Motor neuron (in vitro differentiated cells): ENCODE measurements at places on chromosomes 13 and 19.
A peak's percentile ranks its signal among the peaks of the same experiment; 100 is the strongest.

DNA sequence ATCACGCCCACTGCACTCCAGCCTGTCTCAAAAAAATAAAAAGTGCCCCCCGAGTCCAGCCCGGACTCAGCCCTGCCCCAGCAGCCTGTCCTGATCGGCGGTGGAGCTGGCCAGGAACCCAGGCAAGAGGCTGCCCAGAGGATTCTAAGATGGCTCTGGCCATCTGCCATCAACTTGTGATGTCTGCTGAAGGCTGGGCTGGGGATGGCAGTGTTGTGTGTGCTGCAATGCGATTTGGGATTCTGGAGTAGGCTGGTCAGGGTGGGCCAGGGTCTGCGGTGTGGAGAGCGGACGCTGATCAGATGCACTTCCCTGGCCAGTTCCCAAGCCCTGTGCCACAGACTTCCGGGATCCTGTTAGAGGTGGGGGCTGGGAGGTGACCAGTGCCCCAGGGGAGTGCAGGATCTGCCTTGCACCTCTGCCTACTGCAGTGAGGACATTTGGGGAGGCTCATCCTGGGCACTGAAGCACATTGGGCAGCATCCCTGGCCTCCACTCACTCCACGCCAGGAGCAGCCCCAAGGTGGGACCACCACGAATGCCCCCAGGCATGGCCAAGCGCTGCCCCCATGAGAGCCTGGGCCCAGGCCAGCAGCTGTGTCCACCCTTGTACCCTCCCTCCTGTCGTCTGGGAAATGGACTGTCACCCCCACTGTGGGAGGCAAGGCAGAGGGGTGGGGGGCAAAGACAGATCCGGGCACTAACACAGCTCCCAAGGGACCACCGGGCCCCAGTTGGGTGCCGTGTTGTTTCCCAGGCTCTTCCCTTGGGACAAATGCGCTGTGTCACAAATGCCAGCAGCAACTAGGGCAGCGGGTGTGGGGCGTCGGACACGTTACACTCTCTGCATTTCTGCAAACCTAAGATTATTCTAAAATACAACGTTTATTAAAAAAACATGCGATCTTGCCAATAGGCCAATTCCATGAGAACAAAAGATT lies 3.4 kb upstream of the TBXA2R start:
- ATAC-seq = no peak

- ATAC-seq = no peak
Observed at GRCh38 chr19:19185853-19186740, 5.9 kb downstream of the BORCS8 start.

- no peak for ATAC-seq
Observed at GRCh38 chr13:65540175-65540574, 1690.0 kb downstream of the PCDH9 start.

DNA sequence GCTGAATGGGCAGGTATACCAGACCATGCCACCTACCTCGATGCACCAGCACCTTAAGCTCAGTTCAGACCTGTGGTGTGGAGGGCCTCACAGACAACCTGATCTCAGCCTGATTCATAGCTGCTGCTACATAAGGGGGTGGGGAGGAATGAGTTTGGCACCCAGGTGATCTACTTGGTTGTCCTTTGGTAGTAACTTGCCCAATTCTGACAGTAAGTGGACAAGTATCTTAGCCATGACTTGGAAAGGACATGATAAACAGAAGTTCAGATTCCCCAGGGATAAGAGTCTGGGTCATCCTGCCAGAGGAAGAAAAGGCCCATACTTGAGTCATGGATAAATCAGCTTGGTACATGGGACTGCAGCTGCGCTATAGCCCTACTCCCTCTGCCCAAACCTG lies 28.4 kb upstream of the SOHLH2 start:
- no peak for ATAC-seq

- ATAC-seq = no peak
Observed at GRCh38 chr19:447816-448560, 12.8 kb downstream of the SHC2 start.

DNA sequence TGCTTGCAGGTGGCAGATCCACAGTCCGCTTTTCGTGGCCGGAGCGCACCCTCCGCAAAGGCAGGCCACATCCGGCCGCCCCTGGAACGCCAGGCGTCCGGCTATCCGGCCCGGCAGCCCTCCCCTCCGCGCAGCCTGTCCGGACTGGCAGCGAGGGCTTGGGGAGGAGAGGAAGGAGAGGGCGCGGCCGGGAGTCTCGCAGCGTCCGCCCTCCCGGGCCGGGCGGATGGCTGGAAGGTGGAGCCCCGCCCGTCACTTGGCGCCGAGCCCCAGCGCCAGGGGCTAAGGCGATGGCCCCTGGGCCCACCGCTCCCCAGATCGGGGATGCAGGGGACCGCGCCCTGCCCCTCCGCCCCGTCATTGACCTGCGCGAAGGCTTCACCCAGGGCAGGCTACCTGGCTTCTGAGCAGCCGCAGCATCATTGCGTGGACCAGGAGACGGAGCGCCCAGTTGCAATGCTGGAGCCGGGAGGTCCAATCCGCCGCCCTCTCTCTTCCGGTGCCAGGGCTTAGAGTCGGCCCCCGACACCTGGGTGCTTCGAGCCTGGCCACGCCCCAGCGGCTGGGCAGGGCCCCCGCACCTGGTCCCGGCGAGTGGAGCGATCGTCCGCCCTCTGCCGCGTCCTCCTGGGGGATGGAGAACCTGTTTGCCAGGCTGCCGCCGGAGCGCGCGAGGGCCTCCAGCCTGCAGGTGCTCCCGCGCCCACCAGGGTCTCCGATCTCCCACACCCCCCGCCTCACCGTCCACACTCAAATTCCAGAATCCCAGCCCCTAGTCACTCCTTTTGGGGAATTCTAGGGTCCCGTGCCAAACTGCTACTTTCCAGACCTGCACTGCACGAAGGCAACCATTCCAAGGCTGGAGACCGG lies at the start of gene FUT1:
Gene FUT1, minus strand, starts transcription at position 146 of the 870 bp plus-strand sequence. CDS start 1,360 bp downstream, outside the sequence.
- peak; percentile 98 for ATAC-seq

GRCh38 chr19:9323919-9324583 lies at the start of gene ZNF559:
ZNF559 (plus strand) TSS chr19:9324179; CDS start chr19:9338550, 14,371 bp downstream.
- peak; percentile 97 for ATAC-seq

GRCh38 chr13:77150651-77151050 lies 123.7 kb upstream of the FBXL3 start:
- no peak for ATAC-seq

DNA sequence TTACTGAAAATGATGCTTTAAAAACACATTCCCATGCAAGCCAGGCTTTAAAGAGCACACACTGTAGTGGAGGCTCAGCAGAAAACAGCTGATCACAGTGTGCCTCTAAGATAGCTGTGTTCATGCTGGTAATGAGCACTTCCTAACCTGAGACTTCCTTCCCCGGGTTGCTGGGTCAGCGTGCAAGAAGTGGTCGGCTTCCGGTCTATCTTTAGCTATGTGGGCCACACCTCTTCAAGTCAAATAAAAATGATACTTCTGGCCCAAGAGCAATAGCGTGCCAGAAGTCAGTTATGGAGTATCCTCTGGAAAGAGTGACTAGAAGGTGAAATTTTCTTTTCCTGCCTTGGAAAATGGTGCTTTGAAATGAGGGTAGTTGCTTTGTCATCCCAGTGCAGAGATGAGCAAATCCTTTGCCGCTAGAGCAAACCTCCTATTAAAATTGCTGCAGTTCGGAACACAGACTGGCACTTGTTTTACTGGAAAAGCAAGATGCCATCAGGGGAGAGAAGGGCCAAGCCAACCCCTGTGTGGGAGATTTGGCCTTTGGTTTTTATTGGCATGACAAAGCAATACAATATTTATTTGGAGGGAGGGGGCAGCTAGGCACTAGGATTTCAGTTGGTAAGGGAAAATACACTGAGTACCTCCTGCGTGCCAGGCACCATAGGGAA lies 64.2 kb downstream of the ARHGAP35 start:
- peak; percentile 53 for ATAC-seq

DNA sequence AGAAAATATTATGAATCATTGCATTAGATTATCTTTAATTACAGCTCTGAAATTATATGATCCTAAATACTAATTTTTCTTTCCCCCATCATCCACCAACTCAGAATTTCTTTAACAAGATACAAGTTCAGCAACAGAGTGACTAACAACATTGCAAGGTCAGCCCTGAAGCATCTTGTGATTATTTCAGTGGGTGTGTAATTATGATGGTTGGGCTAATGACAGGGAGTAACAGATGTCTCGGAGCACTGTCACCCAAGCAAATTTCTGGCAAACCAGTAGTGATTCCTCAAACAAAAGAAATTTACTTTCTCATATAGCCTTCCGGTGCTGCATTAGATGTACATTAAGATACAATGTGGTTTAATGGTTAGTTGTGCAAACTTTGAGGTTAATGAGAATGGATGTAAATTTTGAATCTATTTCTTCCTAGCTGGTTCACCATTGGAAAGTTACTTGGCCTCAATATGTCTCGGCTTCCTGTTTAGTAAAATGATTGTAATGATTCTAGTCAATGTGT lies 238.9 kb downstream of the ITGBL1 start:
- no peak for ATAC-seq

DNA sequence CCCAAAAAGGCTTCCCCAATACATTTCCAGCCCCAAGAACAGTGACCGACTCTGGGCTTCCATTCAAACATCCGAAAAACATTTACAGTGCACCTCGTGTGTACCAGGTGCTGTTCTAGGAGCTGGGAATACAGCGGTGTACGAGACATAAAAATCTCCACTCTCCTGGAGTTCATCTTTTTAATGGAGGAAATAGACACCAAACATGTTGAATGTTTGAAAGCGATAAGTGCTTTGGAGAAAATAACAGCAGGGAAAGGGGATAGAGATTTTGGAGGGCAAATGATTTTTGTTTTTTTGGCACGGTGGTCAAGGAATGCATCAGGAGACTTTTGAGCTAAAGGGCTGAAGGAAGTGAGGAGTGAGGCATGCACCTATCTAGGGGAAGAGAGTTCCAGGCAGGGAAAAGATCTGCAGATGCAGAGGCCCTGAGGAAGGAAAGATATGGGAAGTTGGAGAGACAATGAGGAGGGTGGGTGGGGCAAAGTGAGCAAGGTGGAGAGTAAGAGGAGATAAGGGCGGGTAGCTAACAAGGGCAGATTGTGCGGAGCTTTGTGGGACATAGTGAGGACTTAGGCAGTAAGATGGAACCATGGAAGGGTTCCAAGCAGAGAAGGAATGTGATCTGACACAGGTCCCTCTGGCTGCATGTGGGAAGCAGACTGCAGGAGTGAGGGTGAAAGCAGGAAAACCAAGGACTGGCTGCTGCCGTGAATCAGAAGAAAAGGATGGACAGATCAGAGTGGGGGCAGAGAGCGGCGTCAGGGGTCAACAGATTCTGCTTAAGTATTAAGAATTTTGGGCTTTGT lies 703 bp upstream of the FBL start:
- peak; percentile 21 for ATAC-seq

DNA sequence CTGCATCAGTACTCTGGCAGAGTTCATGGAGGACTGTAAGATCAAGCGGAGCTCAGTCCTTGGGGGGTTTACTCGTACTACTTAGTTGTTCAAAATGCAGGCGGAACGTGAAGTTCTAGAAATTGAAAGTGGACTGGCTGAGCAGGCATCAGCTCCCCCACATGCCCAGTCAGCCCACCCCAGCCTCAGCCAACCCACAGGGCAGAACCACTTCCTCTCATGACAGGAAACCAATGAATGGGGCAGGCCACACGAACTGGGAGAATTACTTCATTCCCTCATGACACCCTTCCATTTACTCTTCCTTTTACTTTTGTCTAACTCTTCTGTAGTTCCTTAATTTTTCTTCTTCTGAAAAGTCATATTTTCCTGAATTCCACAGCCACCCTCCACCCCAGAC lies 71.9 kb downstream of the FLT1 start:
- ATAC-seq = no peak

DNA sequence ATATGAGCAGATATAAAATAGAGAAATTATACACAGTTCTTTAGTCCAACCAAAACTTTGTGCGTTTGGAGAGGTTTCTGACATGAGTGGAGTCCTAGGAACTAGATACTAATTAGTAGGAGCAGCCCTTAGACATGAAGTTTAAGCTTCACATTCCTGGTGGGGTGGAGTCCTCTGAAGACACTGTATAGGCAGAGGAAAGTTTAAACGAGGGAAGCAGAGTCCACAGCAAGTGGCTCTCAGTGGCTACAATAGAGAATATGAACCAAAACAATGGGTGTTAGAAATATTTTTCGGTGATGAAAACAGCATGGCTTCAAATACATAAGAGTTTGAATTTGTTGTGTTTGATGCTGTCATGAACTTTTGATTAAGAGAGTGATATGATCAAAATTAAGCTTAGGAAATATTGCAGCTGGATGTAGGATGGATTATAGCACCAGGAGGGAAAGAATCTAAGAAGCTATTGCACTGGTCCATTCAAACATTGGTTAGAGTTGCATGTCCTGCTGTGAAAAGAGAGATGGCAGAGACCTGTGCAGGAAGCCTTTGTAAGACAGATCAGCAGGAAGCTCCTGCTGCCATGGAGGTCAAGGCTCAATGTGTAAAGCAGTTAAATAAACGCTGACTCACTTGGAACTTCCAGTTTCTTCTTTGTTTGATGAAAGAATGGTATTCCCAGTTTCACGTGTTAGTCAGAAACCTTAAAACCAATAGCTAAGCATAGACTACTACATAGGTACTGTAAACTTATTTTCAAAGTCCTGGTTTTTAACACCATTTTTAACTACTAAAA lies 175.2 kb downstream of the TDRD3 start:
- no peak for ATAC-seq

DNA sequence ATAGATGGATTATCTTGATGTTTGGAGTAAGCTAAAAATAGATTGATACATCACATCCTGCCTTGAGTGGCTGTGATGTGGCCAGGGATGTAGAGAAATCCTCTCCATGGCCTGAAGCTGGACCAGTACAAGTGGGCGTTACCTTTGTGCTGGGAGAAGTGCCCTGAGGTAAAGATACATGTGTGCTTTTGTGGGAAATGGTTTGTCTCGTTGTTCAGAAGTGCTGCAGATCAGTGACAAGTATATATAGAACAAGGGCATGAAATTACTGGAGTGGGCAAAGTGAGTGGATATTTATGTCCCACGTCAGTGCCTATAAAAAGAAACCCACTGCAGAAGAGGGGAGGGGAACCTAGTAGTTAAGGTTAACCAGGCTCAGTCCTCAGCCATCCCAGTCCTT lies 12.2 kb upstream of the ZNF304 start:
- no peak for ATAC-seq

GRCh38 chr19:41863209-41863931 lies 3.3 kb downstream of the RPS19 start:
- ATAC-seq = no peak

DNA sequence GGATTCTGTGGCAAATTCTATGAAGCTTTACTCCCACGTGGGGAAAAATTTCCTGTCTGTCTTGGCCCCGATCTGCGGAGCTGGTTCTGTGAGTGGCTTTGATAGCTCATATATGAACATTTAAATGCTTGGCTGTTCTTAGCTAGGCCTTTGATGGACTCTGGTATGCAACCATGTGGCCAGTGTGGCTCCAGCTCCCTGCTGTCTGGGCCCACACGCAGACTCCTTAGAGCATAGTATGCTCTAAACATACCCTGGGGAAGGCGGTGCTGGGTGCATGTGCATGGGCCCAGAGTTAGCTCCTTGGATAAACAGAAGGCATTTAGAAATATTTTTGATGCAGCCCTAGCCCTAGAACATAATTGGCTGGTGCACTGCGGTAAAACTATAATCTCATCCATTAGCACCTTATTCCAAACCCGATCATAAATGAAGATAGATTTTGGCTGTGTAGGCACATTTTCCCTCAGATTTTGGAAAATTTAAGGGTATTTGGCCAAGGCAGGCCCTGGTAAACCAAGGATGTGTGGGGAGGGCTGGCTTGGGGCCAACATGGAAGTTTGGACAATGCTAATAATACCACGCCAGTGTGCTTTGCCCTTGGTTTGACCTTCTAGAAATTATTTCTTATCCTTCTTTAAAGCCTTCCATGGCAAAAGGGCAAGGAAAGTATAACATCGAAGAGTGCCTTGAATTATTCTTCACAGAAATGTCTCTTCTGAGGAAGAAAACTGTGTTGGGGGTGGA lies 153.5 kb downstream of the LMO7 start:
- ATAC-seq = peak; percentile 9
